Head of caudate nucleus (tissue), 42 donors: ENCODE measurements at places on chromosomes 4 and X.

DNA sequence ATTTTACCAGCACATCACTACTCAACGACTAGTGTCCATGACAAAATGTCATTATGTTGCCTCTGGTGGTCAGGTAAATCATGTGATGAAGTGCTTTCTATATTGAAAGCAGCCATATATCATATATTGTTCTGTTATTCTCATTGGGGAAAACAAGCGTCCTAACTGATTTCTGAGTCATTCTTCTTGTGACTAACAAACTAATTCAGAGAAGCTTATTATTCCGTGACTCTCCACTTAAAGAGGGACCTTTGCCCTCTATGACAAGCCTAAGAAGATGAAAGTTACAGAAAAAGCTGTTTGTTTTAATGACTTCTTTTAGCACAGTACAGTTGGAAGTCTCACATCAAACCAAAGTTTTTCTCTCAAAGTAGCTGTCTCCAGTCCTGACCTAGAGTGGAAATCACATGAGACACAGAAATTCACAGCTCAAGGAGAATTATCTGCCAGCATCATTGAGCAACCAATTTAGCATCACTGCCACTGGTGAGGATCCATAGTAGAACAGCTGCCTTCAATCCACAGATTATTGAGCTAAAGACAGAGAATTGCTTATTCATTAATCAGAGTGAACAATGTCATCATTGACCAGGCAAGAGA is 36.4 kb downstream of the ASB9 start:
- no peak for DNase-seq

DNA sequence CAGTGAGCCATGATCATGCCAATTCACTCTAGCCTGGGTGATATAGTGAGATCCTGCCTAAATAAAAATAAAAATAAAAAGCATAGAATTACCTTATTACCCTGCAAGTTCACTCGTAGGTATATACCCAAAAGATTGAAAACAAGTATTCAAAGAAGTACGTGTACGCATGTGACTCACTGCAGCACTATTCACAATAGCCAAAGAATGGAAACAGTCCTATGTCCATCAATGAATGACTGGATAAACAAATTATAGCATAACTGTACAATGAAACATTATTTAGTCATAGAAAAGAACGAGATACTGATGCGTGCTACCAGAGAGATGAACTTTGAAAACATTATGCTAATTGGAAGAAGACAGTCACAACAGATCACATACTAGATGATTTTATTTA is 204.6 kb upstream of the DIAPH2 start:
- DNase-seq, result no peak

DNA sequence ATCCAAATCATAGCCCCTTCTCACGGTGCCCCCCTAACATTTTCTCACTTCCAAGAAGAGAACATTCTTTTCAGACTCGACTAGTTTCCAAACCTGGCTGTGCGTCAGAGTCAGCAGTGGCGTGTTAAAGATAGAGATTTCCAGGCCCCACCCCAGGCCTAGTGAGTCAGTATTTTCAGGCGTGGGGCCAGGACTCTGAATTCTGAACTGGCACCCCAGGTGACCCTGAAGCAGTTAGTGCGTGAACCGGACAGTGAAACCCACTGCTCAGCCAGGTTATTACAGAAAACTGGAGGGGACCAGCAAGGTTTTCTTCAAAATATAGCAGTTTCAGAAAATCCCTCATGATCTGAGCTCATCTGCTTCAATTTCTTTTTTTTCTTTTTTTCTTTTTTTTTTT is 35.0 kb upstream of the BCOR start:
- DNase-seq, result no peak

GRCh38 chr4:185941461-185941860 is 127.5 kb upstream of the TLR3 start:
- no peak for DNase-seq

DNA sequence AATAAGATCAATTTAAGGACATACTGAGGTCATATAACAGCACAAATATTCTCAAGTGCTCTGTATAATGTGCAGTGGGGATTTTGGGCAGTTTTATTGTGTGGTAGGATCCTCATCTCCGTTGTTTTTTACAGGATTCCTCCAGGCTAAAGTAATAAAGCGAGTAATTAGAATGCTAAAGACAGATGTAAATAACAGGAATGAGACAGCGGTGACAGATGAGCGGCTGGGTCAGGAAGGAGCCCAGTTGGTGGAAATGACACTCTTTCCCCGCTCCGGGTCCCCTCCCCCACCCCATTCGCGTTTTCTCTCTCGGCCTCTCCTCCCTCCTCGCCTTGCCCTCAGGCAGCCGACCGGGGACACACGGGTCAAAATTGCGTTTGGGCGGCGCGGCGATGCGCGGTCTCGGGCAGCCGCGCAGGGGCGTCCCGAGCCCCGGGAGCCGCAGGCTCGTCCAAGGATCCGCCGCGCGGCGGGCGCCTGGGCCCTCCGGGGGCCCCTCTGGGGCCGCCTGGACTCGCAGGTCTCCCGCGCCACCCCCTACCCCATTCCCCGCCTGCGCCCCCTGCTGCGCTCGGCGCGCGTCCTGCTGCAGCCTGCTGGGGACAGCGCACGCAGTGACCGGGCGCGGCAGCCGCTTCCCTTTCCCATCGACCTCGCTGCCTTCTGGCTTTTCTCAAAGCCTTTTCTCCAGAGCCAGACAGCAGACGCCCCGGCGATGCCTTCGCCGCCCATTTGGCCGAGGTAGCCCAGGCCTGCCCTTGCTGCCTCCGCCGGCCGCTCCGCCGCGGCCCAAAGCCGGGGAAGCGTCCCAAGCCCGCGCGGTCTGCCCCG is 16.2 kb downstream of the POU4F2 start:
- no peak for DNase-seq

DNA sequence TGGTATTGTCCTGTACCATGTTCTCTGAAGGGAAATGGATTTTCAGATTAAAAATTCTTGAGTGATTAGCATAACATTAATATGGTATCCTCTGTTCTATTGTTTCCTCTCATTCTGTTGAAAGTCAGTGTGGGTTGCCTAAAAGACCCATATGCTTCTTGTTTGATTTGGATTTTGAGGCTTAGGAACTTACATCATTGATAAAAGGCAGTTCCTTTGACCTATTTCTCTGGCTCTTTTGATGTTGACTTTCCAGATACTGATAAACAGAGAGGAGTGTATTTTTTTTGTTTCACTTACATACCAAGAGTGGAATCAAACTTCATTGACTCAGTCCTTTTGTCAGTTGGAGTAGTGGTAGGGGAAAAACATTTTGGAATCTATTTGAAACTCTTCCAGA is 32.8 kb downstream of the TMEM144 start:
- no peak for DNase-seq

- DNase-seq, result peak; percentile 43
These were observed 146.2 kb upstream of the SCML1 start for GRCh38 chrX:17590892-17591740.

DNA sequence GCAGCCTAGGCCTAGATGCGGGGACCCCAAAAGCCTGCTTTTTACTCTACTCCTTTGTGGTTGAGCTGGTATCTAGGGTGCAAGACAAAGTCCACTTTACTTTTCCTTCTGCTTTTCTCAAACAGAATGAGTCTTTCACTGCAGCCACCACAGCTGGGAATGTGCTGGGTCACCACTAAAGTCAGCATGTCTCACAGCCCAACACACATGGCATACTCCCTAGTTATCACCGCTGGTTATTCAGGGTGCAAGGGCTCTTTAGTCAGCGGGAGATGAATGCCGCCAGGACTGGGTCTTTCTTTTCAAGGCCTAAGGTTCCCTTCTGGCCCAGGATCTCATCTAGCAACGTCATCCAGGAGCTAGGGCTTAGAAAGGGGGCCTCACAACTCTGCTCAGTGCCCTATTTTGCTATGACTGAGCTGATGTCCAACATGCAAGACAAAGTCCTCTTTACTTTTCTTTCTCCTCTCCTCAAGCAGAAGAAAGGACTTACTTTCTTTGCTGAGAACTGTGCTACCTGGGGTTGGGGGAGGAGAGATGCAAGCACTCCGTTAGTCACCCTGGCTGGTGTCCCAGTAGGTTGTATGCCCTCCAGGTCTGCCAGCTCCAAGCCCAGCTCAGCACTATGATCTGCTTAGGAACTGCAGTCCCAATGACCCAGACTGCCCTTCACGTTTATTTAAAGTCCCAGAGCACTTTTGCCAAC is 22.9 kb upstream of the STPG2 start:
- DNase-seq, result no peak

DNA sequence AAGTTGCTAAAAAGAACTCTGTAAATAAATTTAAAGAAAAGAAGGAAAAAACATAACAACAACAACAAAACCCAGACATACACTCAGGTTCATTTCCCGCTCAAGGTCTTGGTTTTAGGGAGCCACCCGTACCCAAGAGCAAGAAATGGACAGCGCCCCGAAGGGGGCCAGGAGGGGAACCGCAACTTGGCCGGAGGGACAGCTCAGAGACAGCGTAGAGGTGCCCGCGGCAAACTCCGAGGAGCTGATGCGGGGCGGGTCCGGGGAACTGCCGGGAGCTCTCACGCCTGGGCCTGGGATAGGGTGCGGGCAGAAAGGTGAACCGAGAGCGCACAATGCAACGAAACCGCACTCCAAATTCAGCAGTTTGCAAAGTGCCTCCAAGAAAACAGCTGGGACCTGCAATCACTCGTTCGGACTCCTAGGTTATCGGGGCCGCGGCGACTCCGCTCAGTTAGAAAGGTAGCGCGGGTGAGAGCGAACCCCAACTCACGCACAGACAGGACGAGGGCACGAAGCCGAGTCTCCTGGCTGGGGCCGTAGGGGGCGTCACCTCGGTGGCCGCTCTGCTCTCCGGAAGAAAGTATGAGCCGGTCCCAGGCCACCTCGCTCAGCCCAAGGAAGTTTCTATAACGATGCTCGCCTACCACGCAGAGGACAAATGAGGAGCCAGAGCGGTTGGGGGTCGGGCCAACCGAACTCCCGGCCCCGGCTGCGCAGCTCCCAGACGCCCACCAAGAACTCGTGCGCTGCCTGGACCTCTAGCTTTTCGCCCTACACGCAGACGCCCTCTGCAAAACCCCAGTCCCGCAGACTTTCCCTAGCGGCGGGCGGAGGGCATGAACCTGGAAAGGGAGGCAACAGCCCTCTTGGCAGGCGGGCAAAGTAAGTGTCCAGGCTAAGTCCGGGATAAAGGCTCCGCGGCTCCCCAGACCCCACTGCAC is 1.4 kb downstream of the NDNF start:
- DNase-seq, result no peak

- no peak for DNase-seq
These were observed 71.7 kb downstream of the APBB2 start for GRCh38 chr4:41142376-41143310.

- no peak for DNase-seq
These were observed 72.7 kb downstream of the MTMR1 start for GRCh38 chrX:150765782-150766350.

- DNase-seq, result no peak
These were observed 55.8 kb upstream of the ARHGAP24 start for GRCh38 chr4:85419103-85419502.

DNA sequence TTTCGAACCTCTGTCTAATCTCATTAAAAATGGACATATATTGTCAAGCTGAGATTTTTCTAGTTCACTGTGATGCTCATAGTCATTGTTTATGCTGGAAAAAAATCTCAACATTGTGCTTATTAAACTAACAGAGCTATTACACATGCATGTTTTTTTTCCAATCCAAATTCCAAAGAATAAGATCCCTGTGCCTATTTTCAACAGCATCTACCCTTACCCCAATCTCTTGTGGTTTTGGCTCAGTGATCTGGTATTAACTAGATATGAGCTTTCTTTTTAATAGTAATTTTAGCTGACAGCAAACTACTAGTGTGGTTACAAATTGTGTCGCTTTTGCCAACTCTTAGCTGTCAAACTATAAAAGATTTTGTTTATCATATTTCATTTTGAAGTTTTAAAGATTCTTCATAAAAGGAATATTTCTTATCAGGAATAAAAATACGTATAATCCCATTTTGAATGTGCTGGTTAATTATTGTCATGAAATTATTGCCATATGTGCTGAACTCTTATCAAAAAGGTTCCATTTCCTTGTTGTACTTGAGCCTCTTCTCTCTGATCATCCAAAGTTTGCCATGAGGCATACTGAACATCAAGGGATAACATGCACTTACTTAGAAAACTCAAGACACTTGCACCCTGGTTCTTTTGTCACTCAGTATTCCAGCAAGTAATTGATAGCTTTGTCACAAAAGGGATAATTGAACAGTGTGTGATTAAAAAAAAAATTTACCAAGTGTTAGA is 241.2 kb downstream of the ARHGAP24 start:
- DNase-seq, result no peak

GRCh38 chr4:108620933-108621905 is 843 bp downstream of the RPL34 start:
- no peak for DNase-seq

GRCh38 chr4:62344915-62345314 is 1144.8 kb downstream of the ADGRL3 start:
- no peak for DNase-seq

DNA sequence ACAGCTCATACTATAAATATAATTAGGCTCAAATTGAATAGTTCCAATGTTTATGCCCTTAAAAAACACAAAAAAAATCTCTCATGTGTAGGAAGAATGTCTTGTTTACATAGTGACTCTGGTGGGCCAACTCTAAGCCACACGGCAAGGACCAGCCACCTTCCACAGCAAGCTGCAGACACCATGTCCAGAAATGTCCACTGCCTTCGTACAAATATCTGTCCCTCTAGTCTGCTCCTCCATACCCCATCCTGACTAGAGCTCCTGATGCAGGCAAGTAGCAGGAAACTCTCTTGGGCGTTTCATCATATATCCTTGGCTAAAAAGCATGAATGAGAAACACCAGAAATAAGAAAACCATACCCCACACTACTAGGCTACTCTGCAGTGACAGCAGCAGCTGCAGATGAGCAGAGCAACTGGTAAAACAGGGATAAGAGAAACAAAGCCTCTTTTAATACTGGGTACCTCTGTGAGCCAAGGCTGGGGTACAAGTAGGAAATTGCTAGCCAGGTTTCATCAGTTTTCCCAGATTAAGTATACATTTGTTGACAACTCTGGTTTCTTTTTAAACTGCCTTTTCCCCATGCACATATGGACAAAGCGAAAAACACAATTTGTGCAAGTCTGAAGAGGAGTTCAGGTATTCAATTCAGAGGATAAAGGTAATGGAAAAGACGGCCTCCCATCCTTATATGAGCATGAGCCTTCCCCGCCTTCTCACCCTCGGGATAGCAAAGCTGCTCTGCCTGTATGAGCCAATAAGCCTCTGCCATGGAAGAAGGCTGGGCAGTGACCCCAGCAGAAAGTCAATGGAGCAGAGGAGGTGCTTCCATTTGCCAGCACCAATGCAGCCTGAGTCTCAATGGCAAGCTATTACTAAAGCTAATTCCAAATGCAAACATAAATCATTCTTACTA is 245.4 kb downstream of the DCLK2 start:
- no peak for DNase-seq

- no peak for DNase-seq
These were observed 14.9 kb upstream of the UGDH start for GRCh38 chr4:39541987-39542610.

GRCh38 chr4:3527101-3527913 is 4.9 kb downstream of the LRPAP1 start:
- DNase-seq, result no peak

DNA sequence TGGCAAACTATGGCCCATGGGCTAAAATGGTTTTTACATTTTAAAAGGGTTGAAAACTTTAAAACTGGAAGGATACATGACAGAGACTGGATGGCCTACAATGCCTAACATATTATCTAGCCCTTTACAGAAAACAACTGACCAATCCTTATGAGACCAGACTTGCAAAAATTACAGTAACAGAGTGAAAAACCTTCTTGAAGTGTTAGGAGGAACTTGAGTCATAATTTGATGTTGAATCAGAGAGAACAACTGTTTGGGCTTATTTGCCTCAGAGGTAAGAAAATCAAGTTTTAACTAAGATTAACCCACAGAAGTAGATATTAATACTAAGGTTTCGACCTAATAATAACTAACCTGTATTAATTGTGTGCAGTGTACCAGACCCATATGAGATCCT is 12.4 kb upstream of the NAP1L5 start:
- DNase-seq, result no peak

GRCh38 chrX:115650916-115651315 is 89.9 kb downstream of the PLS3 start:
- peak; percentile 59 for DNase-seq
